ENCODE measurements at places on chromosomes 11 and 22. TPM values are rescaled to one million over a fixed set of nuclear protein-coding genes. Genes with fewer than 3 reads are reported as not detected.

DEFB131B gene
- not detected for total RNA-seq

KIAA0930 gene
- total RNA-seq: 71.5 TPM

OSBPL5 gene
- 6.4 TPM for total RNA-seq

CYTH4 gene
- total RNA-seq: 0.94 TPM

TMPRSS13 gene
- not detected for total RNA-seq

CXCR5 gene
- total RNA-seq: 0.03 TPM

CDCA5 gene
- total RNA-seq: 71.6 TPM
